ENCODE measurements at places on chromosomes 2 and 18. TPM values are rescaled to one million over a fixed set of nuclear protein-coding genes. Genes with fewer than 3 reads are reported as not detected.

Gene CCDC195
- total RNA-seq: not detected

Gene MYO5B
- 2.7 TPM for total RNA-seq

Gene IL1B
- not detected for total RNA-seq

Gene ZNF396
- 1.4 TPM for total RNA-seq

Gene GAREM1
- total RNA-seq: 4.9 TPM

Gene ALPI
- not detected for total RNA-seq

Gene RASGRP3
- not detected for total RNA-seq

Gene UGT1A9
- total RNA-seq: not detected

Gene IL1R2
- 0.17 TPM for total RNA-seq

Gene GPR75
- total RNA-seq: 0.81 TPM

Gene INPP4A
- 32.0 TPM for total RNA-seq

Gene CIB4
- total RNA-seq: not detected

Gene RIT2
- total RNA-seq: 0.26 TPM

Data from H7 (cell line).